Chondrocyte (in vitro differentiated cells): ENCODE measurements at places on chromosomes 6 and 20. TPM values are rescaled to one million over a fixed set of nuclear protein-coding genes. Genes with fewer than 3 reads are reported as not detected.
A peak's percentile ranks its signal among the peaks of the same experiment; 100 is the strongest.

GRCh38 chr6:169534039-169534421 lies 167.8 kb downstream of the WDR27 start:
- no peak for DNase-seq

DNA sequence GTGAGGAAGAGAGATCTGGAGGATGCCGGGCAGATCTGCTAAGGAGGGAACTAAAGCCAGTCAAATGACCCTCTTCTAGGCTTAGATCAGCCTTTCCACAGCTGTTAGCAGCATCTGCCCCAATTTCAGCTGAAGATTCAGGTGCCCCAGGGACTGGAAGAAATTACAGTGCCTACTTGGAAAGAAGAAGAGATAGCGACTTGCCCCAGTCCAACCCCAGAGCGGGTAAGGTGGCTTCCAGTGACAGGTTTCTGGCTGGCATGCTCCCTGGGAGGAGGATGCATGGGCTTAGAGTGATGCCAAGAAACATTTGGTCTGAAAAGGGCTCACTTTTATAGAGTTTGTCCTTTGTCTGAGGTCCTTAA lies 620 bp downstream of the TJAP1 start:
- DNase-seq = no peak

GRCh38 chr6:108074057-108074358 lies 533 bp downstream of the OSTM1 start:
- DNase-seq = no peak

- DNase-seq = no peak
Observed at GRCh38 chr6:163585932-163586437, 171.5 kb downstream of the QKI start.

GRCh38 chr6:15569035-15569995 lies 93.5 kb downstream of the DTNBP1 start:
- no peak for DNase-seq

Gene ADTRP
- 0.35 to 1.3 TPM (median 0.77 TPM) in 3 replicates for total RNA-seq

Gene RNF39
- not detected in 3 replicates for total RNA-seq

GRCh38 chr20:53737396-53738038 lies 143.9 kb upstream of the ZNF217 start:
- no peak for DNase-seq

- DNase-seq = no peak
Observed at GRCh38 chr6:71420095-71420692, 131.6 kb downstream of the OGFRL1 start.

- no peak for DNase-seq
Observed at GRCh38 chr6:19245656-19246055, 591.5 kb upstream of the ID4 start.

Gene CHRNA4
- total RNA-seq = not detected in 3 replicates

- peak; percentile 59 for DNase-seq
Observed at GRCh38 chr6:76631622-76632021, 559.2 kb upstream of the IMPG1 start.

DNA sequence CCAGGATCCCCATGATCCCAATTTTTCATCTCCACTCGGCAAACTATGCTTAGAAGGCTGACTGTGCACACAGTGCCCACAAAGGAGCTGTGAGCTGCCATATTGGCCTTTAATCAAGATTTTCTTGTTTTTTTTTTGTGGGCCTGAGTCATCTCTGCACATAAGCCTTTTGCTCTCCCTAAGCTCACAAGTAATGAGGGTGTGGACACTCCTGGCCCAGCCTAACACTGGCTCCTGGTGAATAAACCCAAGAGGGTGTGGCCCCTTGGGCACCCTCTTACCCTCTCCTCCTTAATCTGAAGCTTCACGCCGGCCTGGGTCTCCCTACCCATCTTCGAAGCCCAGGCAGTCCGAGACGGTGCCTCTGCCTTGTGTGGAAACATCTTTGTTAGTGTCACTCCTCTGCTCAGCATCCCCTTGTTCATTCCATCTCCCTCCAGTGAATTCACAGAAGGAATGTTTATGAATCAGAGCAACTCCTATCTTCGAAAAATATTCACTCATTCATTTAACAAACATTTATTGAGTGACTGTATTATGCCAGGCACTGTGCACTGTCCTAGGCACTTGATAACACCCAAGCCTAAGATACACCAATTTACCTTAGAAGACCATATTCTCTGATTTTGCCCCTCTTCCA lies 22.2 kb upstream of the MRPS10 start:
- DNase-seq = peak; percentile 56

- DNase-seq = no peak
Observed at GRCh38 chr6:38016824-38017223, 197.3 kb downstream of the ZFAND3 start.

DNA sequence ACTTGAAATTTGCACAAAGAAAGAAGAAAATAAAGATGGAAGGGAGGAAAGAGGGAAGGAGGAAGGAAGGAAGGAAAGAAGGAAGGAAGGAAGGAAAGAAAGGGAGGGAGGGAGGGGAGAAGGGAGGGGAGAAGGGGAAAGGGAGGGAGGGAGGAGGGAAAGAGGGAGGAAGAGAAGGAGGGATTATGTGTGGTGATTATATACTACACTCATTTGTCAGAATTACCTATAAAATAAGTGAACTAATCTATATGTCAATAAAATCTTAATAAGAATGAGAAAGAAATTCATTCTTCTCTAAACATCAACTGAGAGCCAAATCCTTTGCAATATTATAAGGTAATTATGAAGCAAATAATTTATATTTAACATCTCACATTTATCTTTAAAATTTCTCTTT lies 77.9 kb upstream of the TFAP2D start:
- DNase-seq = no peak

Gene SNAI1
- 4.9 to 15.1 TPM (median 6.1 TPM) in 3 replicates for total RNA-seq

- no peak for DNase-seq
Observed at GRCh38 chr20:58586565-58587093, 64.5 kb upstream of the STX16 start.

Gene CRISP3
- total RNA-seq = not detected in 3 replicates

DNA sequence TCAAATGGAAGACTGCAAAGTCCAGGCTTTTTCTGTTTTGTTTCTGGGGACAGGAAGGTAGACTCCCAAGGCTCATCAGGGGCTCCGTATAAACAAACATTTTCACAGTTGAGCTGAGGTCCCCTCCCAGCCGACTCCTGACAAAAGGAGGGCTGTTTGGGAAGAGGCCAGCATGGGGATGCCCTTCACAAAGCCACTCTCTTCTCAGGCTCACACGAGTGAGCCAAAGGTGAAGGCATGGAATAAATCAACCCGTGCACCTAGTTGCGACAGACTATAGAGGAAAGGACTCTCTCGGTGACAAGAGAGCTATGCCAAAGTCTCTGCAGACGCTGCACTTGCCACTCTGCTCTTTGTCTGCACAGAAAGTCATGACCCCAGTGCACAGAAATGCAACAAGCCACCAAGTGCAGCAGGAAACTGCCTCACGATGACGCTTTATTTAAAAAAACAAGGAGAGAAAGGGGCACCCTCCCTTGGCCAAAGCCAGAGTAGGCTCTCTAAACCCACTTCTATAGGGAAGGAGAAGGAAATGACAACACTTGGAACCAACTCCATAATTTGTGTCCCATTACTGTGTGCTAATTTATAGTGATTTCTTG lies 21.0 kb downstream of the JAG1 start:
- DNase-seq = no peak

DNA sequence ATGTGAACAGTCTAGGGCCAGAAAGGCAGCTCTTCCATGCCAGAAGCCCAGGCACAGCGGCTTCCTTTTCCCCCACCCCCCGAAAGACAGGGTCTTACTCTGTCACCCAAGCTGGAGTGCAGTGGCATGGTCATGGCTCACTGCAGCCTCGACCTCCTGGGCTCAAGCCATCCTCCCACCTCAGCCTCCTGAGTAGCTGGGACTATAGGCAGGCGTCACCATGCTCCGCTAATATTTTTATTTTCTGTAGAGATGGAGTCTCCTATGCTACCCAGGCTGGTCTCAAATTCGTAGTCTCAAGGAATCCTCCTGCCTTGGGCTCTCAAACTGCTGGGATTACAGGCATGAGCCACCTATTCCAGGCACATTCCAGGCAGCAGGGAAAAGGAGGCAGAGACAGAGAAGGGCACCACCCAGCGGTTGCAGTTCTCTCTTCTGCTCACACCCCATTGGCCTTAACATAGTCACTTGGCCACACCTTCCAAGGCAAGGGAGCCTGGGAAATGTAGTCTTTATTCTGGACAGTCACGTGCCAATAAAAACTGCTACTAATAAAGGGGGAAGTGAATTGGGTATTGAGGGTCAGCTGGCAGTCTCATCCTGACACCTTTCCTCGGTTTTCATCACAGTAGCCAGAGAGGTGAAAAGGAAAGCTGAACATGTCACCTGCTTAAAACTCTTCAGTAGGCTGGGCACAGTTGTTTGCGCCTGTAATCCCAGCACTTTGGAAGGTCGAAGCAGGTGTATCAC lies 205.9 kb downstream of the ZMYND8 start:
- DNase-seq = no peak

Gene HLA-DOA
- total RNA-seq = not detected in 3 replicates

DNA sequence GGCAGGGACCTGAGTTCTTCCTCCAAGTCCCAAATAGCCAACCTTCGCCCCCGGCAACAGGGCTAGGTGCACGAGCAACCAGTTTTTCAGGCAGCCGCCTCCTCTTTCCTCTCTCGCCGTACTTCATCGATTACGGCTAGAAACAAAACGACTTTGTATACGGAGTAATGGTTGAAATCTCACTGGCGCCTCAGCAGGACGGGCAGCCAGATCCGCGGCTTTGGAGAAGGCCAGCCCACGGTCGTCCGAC lies 333 bp upstream of the SMIM13 start:
- DNase-seq = no peak

- no peak for DNase-seq
Observed at GRCh38 chr6:90233994-90234393, 62.6 kb downstream of the BACH2 start.

- DNase-seq = peak; percentile 41
Observed at GRCh38 chr6:43188426-43188825, 6.4 kb downstream of the CUL9 start.

DNA sequence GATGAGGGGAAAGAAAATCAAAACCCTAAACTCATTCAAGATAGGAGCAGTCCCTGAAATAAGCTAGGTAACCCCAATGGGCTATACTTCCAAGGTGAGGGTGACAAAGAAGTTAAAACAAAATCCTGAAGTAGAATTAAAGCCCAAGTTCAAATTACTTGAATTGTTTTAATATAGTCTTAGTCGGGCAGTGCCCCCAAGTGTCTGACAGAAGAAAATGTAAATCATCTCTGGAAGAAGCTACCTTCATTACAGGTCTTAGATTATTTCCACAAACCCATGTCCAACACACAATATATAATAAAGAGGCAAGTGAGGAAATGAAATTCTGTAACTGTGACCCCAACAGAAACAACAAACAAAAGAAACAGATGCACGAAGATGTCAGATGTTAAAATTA lies 36.8 kb upstream of the L3MBTL3 start:
- no peak for DNase-seq

DNA sequence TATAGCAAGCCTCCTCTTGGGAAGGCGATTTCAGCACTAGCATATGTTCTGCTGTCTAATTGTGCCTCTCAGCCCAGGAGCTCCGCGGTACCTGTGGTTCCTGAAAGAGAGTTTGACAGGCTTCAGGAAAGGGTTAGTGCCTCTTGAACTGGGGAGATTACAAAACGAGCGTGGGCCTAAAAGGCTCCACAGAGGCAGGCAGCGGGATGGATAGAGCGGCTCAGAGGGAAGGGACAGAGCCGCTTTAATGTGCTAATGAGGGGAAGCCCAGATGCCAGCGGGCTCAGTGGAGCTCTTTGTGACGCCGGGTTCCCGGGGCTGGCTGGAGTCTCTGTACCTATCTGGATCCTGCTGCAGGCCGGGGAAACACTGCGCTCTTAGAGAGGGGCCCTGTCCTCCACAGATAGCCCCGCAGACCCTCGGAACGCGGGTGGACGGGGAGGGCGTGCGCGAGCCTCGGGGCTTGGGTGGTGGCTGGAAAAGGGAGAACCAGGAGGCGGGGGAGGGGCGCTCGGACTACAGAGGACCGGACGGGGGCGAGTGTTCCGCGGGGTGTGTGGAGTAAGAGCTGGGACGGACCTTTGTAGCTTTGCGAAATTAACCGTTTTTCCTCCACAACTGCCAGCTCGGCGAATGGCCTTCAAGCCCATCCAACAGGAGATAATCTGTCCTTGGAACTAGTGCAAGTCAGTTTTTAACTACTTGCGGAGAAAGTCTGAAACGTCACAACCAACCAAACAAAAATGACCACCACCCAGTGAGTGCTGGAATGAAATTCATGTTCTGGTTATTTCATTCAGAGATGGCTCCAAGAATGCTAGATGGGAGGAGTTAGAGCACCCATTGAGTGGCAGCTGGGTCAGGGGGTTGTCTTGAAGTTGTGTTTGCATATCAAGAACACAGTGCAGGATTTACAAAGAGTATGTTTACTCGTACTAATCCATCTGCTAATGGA lies 13.0 kb downstream of the SLC35F1 start:
- no peak for DNase-seq

- no peak for DNase-seq
Observed at GRCh38 chr20:53126185-53126584, 154.0 kb downstream of the TSHZ2 start.

DNA sequence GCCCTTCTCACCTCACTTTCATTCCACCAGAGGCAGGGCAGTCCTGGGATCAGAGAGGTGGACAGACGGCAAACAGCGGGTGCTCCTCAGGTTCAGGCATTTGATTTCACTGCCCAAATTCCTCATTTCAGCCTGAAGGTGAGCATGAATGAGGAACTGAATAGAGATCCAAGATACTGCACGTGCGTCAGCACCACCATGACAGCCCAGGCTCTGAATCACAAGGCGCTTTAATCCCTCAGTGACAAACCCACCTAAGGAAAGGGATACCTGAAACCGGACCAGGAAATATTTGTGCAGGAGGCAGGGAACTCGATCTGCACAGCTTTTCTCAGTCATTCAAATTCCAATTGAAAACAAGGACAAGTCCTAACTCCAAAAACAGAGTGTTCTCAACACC lies 174.8 kb upstream of the HEY2 start:
- no peak for DNase-seq

- DNase-seq = no peak
Observed at GRCh38 chr20:44698351-44698750, 16.8 kb upstream of the CCN5 start.

DNA sequence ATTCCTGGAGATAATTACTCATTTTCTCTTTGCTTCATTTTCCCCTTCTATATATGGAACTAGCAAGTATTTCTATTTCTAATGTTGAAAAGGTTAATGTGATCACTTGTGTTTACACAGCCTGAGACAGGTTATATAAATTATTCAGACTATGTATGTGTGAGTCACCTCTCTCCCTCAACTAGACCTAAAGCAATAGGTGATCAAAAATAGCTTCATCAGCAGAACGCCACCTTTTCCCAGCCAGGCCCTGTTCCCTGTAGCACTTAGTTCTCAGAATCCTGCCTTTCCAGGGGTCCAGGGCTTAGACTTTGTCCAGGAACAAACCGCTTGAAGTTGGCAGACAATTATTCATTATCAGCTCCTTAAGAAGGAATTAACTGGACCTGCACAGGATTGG lies 125.3 kb upstream of the EXOC2 start:
- DNase-seq = no peak

Gene PRDM13
- total RNA-seq = not detected in 3 replicates

- DNase-seq = no peak
Observed at GRCh38 chr6:137697267-137697938, 169.7 kb upstream of the TNFAIP3 start.

Gene GRM4
- 0.26 to 0.92 TPM (median 0.27 TPM) in 3 replicates for total RNA-seq

- DNase-seq = no peak
Observed at GRCh38 chr6:69487688-69488087, 309.1 kb downstream of the LMBRD1 start.
